ENCODE measurements at places on chromosomes 13 and 19.

GRCh38 chr13:53781941-53782340 is 753.3 kb downstream of the OLFM4 start:
- DNase-seq: peak; percentile 45

- DNase-seq: no peak
Observed at GRCh38 chr13:26621731-26622401, 64.4 kb downstream of the WASF3 start.

DNA sequence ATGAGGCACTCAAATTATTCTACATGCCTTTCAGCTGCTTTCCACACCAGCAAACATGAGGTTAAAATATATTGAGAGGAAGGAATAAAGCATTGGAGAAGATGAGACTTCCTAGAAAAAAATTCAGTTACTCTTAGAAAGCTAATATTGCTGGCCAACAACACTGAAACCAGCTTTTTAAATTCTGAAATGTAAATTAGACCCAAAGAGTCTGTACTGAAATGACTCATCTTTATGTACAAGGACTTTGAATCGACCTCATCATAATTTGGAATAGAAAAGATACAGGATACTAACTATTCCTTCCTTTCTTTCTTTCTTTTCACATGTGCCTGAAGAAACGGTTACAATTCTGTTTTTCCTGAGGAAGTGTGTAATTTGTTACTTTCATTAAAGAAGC is 6.5 kb upstream of the HSPH1 start:
- no peak for DNase-seq

- DNase-seq: no peak
Observed at GRCh38 chr13:88071371-88071770, 400.2 kb downstream of the SLITRK5 start.

GRCh38 chr19:18322318-18322758 is 538 bp downstream of the LSM4 start:
- peak; percentile 25 for DNase-seq

- DNase-seq: no peak
Observed at GRCh38 chr19:20912973-20913372, 10.1 kb upstream of the ZNF85 start.

- no peak for DNase-seq
Observed at GRCh38 chr13:27696731-27697130, 75.0 kb downstream of the POLR1D start.

- DNase-seq: no peak
Observed at GRCh38 chr19:44814517-44814916, 5.6 kb downstream of the BCAM start.

DNA sequence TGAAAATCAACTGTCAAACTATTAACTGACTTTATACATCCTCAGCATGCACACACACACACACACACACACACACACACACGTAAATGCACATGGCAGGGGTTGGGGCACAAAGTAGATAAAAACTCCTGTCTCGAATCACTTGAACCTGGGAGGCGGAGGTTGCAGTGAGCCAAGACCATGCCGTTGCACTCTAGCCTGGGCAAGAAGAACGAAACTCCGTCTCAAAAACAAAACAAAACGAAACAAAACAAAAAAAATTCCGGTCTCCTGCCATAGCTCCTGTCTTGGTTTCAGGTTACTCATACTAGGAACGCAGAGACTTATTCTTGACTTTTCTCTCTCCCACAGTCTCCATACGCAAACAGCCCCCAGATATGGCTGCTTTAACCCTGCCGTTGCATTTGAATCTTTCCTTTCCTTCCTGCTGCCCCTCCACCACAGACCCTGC is 148.9 kb downstream of the SHISA2 start:
- no peak for DNase-seq

Measured in NCI-H526 (cell line).